Left cardiac atrium (tissue), 4 donors: ENCODE measurements at places on chromosomes 12 and 14. TPM values are rescaled to one million over a fixed set of nuclear protein-coding genes. Genes with fewer than 3 reads are reported as not detected.

Gene CMKLR1
- 11.3 TPM for total RNA-seq

Gene CCDC198
- total RNA-seq: not detected

Gene RIMBP2
- 0.44 TPM for total RNA-seq

Gene CCDC38
- 0.24 TPM for total RNA-seq

Gene CLEC4A
- total RNA-seq: 1.0 TPM

Gene LMNTD1
- 0.82 TPM for total RNA-seq

Gene OR6C2
- not detected for total RNA-seq

Gene SLC5A8
- total RNA-seq: not detected

GRCh38 chr14:96824283-96824682 lies 27.1 kb downstream of the VRK1 start:
- no peak for DNase-seq

GRCh38 chr14:97074856-97075255 lies 277.7 kb downstream of the VRK1 start:
- DNase-seq: no peak

DNA sequence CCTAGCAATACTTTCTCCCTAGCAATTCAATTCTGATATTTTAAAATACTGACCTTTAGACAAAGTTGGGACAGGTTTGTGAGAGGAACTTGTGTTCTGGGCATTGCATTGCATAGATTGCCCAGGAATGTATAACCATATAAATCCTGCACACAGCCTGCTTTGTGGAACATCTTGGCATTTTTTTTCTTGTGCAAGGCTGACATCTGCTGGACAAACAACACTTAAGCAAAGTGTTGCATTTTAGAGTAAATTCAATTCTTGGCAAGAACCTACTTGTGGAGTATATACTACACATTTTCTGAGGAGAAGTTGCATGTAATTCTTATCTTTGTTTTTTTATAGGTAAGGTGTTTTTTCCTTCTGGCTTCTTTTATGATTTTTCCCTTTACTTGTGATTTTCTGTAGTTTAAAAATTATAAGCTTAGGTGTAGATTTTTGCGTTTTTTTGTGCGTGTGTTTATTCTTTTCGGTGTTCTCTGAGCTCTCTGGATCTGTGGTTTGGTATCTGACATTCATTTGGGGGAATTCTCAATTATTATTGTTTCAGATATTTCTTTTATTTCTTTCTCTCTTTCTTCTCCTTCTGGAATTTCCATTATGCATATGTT lies 26.4 kb downstream of the TESPA1 start:
- DNase-seq: no peak

DNA sequence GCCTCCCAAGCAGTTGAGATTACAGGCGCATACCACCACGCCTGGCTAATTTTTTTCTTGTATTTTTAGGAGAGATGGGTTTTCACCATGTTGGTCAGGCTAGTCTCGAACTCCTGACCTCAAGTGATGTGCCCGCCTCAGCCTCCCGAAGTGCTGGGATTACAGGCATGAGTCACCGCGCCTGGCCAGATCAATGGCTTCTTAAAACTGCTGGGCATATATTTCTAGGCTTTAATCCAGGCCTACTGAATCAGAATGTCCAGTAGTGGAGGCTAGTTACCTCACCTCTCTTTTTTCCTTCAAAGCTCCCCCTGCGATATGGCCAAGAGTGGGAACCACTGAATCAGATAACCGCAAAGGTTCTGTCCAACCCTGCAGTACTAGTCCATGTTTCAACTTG lies 17.1 kb downstream of the POU6F1 start:
- DNase-seq: no peak

DNA sequence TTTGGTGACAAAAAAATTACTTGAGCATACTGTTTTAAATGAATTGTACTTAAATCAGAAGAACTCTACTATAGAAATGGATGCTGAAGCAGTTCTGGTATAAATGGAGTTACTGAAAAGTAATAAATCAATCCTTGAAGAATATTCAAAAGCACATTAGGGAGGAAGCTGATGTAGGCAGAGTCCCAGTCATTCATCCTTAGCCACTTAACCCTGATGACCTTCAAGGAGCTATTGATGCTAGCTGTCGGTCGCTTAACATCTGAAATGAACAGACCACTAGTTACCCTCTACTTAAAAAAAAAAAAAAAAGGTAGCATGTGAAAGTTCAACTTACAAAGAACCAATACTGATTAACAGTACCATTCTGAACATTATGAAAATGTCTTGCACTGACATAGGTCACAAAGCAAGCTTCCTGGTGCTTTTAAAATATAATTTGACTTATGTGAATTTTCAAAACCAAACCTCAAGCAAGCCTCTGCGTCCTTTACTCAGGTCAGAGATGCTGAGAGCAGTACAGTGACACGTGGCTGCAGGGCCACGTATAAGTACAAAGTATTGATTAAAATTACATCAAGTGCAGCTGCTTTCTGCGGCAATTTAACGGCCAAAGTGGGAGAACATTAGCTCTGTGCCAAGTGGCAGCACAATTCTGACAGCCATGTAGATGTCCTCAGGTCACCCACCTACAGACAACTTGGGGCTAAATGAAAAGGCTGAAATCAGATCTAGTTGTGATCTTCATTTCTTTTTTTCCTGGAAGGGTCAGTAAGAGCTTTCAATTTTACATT lies 18.1 kb downstream of the PPM1H start:
- no peak for DNase-seq

- DNase-seq: no peak
Measured at GRCh38 chr12:6310771-6311610, 509 bp downstream of the PLEKHG6 start.

DNA sequence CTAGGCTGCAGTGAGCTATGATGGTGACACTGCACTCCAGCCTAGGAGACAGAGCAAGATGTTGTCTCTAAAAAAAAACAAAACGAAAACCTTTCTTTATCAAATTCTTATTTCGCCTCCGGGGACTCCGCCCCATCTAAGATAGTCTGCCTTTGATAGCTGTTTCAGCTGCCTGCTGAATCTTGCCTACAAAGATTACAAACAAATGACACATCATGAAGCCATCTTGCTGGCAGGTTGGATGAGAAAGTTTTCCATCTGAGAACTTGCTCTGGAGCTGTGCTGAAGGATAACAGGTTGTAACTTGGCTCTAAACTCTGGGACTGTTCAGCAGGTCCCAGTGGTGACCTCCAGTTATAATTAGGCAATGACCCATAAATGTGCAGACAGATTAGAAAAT lies 41.8 kb upstream of the AEBP2 start:
- no peak for DNase-seq

- no peak for DNase-seq
Measured at GRCh38 chr12:53586745-53587144, 39.4 kb downstream of the ATF7 start.

- DNase-seq: no peak
Measured at GRCh38 chr14:101939646-101940170, 24.7 kb upstream of the DYNC1H1 start.

DNA sequence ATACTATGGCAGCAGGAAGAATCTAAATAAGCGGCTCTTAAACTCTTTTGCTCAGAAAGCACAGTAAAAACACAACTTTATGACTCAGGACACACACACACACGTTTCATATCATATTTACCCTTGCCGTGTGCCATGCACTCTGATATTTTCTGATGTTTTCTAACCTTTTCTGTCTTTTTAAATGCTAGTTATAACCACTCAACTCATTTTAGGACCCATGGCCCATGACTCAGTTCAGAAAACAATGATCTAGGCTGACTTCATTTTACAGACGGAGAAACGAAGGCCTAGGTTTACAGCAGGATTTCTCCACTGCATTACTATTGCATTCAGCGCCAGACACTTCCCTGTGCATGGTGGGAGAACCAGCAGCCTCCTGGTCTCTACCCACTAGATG lies 9.1 kb downstream of the VWF start:
- DNase-seq: no peak

DNA sequence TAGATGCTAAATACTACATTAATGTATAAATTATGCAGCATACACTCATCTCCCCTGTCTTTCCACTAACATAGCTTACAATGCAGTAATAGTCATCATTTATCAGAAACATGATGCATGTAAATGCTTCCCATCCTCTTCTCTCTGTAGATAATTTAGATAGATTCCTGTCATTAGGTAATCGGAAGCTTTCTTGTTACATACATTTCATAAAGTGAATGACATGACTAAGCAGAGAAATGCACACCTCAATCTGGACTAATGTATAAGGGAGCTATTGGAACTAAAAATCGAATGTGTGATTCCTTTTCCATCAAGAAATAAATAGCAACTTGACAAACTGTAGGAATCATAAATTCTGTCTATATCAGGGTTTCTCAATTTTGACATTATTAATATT lies 273.4 kb downstream of the RASSF9 start:
- DNase-seq: no peak

GRCh38 chr14:42141328-42141727 lies 534.7 kb downstream of the LRFN5 start:
- no peak for DNase-seq
